ENCODE measurements at places on chromosomes 11 and 22. TPM values are rescaled to one million over a fixed set of nuclear protein-coding genes. Genes with fewer than 3 reads are reported as not detected.

FIBIN gene
- 15.5 TPM for polyA plus RNA-seq

LRRC10B gene
- polyA plus RNA-seq = 2.6 TPM

PHOX2A gene
- 3.3 TPM for polyA plus RNA-seq

JAML gene
- 21.6 TPM for polyA plus RNA-seq

TYMP gene
- 98.5 TPM for polyA plus RNA-seq

DNA sequence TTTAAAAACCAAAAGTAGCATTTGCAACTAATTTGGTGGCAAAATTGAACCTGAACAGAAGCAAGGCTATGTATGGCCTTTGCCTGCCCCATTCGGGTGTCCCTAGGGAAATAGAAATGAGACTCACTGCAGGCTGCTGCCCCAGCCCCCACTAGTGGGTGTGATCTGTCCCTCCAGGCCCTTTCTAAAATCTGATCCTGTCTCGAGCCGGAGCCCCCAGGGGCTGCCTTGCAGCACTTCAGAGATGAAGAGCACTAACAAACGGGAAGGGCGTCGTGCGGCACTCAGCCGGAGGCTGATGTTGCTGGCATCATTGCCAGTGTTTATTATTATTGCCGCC, 43.2 kb downstream of the CD82 start:
- no peak for DNase-seq

DNA sequence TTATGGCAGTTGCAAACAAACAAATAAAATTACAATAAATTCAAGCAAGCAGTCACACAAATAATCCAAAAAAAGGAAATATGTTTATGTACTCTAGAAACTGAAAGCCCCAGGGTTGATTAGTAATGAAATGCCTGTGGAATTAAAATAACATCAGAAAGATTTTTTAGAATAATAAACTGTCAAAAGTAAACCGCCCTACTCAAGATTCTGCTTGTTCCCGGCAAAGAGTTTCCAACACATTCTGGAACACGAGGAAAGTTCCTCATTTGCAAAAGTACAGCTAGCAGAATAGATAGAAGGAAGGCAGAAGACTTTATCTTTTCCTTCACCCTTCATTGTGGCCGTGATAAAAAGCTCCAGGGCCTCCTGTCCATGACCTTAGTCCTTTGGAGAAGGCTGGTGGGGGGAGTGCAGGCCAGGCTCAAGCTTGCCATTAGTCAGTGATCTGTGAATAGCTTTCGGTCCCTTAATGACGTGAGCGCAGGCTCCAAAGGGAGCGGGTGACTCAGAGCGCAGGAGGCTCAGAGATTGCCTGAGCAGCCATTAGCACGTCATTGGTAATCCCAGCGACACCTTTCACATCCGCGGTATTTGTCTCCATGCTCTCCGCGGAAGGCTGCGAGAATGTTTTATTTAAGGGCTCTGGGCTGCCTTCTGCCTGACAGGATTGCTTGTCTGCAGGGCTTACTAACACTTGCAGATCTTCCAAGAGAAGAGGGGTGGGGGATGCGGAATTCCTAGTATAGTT, 458.3 kb downstream of the METTL15 start:
- DNase-seq = peak; percentile 82

- DNase-seq = no peak
These were observed 192.5 kb downstream of the DBX1 start for GRCh38 chr11:19967787-19968186.

DNA sequence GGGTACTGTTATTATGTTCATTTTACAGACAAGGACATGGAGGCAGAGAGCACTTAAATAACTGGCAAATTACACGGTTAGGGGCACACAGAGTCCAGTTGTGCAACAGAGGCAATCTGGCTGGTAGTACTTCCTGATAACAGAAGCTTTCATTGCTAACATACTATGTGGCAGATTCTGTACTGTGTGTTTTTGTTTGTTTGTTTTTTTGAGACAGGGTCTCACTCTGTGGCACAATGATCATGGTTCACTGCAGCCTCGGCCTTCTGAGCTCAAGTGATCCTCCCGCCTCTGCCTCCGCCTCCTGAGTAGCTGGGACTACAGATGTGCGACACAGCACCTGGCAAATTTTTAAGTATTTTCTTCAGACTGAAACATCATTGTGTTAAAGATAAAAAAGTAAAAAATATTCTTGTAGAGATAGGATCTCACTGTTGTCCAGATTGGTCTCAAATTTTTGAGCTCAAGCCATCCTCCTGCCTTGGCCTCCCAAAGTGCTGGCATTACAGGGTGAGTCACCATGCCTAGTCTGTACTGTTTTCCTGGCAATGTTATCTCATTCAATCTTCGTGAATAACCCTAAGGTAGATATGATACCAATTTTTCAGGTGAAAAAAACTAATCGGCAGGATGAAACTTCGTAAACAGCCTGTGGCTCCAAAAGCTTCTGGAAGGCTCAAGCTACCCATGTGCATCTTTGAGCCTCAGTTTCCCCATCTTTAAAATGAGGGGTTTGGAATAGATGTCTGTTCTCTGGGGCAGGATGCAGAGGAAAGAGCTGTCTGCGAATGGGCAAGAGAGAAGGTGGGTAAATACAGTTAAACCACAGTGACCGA, 921 bp upstream of the NUCB2 start:
- DNase-seq = no peak

- DNase-seq = no peak
These were observed 491.3 kb downstream of the BUD13 start for GRCh38 chr11:116281173-116282160.

DNA sequence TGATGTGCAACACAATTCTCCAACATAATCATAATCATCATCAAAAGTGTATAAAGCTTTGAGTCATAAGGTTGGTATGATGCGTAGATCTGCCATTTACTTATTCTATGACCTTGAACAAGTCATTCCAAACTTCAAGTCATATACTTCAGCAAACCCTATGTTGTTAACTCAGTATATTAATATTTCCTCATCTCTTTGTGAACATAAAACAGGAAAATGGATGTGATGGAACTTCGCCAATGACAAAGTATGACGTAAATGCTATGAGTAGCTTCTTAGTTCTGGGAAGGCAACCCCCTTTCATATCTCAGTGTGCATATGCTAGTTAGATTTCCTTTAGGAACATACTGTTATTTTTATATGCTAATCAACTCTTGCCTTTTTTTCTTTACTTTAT, 102.7 kb upstream of the ANO3 start:
- peak; percentile 2 for DNase-seq

DNA sequence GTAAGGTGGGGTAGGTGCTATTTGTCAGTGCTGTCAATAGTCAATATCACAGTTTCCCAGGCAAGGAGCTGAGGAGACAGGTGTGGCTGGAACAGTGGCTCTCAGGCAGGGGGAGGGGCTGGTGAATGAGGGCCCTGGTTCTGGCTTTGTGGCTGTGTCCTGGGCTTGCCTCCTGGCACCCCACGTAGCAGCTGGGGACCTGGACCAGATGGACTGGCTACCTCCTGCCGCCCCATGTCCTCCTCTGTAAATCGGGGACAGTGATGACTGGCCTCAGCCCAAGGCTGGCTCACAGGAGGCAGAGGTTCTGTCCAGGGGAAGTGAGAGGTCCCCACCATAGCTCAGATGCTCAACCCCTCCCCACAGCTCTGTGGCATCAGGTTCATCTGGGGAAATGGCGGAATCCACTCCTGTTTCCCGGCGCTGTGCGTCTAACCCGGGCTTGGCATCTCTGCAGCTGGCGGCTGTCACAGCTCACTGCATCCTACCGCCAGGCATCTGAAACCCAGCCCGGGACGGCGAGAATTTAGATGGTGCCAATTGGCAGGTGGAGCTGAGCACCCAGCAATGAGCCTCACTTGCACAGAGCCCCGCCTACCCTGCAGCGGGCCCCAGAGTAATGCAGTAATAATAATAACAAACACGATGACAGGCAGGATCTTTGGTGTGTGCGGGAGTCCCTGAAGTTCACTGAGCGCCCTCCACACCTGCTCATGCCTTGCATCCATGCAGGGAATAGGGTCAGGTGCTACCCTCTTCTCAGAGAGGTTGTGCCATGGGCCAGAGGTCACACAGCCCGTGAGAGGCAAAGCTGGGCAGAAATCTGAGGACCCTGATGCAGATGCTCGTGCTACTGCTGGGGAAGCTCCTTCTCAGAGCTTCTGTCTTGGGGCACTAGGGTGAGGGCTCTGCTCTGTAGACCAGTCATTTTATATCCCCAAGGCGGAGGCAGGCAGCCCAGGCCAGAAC, 27.8 kb upstream of the SHISAL1 start:
- no peak for DNase-seq

DNA sequence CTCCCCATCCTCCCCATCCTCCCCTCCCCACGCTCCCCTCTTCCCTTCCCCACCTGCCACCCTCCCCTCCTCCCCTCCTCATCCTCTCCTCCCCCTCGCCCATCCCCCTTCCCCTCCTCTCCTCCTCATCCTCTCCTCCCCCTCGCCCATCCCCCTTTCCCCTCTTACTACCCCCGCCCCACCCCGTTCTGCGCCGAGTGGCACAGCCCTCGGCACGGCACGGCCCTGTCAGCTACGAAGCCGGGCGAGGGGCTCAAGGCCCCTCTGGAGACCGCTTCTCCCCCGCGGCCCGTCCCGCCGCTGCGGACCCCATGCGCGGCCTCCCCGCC, 449.9 kb downstream of the OPCML start:
- DNase-seq = peak; percentile 34

- DNase-seq = no peak
These were observed 84.4 kb downstream of the MRTFA start for GRCh38 chr22:40552070-40552469.

DNA sequence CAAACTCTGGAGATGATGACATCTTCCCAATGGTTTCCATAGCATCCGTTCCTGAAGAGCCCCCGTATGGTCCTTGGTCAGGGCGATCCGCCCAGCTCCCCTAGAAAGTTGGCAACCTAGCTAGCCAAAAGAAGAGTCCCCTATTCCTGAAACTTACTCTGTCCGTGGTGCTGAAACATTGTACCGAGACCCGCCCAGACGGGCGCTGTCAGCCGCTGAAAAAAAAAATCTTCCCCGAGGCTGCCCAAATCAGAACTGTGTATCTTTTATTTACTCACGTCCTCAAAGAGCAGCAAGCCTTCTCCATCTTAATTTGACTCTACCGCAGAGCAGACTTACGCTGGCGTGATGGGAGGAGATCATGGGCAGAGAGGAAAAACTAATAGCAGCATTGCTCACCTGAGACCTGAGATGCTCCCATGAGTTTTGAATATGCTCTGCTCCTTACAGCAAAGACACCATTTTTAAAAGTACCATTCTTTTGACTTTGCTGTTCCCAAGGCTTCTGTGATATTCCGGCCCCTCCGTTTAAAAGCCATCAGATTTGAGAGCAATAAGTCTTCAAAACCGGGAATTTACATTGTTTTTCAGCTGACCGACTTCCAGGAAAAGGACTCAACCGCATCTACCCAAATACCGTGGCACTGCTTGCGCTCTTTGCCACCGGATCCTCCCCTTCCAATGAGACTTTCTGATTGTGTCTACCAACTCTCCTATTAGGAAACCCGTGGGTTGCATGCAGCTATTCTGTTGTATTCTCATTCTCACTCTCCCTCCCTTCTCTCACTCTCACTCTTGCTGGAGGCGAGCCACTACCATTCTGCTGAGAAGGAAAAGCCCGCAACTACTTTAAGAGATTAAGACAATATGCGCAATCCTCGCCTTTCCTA, at the start of gene SLC17A6:
Gene SLC17A6, plus strand, starts transcription at position 786 of the 890 bp plus-strand sequence. CDS start 153 bp downstream, outside the sequence.
- peak; percentile 45 for DNase-seq

GRCh38 chr11:42098075-42098474, 638.6 kb upstream of the LRRC4C start:
- no peak for DNase-seq

DNA sequence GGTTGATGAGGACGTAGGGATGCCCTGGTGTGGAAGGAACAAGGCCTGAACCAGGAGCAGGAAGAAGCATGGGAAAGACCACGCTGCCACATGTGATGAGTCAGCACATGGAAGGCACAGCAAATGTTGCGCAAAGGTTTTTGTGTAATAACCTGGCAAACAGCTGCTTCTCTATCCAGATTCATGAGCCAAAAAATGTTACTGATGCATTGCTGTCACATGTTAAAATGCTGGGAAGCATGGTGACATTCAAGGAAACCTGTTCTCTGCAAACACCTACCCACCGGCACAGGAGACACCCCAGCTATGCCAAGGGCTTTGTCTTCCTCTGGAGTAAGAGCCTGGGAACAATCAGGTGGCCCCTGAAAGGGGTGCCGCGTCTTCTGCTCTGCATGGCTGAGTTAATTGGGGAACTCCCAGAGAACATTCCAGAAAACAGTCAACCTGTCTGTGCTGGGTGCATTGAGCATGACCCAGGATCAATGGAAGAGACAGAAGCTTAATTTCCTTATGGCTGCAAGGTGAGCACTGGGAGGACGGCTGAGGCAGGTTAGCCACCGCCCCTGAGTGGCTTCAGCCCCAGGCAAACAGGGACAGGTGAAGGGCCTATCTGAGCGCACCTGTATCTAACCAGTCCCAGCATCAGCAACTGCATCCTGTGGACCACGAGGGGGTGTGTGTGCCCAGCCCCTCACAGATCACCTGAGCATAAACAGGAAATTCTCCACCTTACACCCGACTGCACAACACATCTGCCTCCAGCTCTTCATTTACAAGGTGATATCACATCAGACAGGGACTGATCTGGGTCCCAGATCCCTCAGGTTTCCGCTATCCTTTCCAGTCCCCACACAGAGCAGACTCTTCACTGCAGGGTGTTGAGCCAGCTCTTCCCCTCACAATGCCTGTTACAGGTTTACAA, 108.4 kb downstream of the GGTLC2 start:
- no peak for DNase-seq

DNA sequence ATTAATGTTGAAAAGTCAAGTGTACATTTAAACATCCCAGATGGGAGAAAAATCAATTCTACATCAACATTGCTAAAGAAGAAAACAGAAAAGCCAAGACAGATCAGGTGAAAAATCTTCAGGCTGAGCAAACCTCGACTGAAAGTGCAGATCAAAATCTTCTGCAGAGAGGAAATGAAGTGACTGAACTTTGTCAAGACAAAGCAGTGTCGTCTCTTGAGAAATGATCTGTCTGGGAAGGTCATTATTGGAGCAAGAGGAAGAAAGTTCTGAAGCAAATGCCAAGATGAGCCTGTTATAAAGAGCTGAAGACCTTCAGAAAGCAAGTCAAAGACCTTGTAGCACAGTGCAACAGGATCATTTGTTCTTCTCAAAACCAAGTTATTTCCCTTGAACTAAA, 5.8 kb upstream of the PLEKHB1 start:
- no peak for DNase-seq

- no peak for DNase-seq
These were observed 7.7 kb downstream of the CARD10 start for GRCh38 chr22:37511395-37512104.

DNA sequence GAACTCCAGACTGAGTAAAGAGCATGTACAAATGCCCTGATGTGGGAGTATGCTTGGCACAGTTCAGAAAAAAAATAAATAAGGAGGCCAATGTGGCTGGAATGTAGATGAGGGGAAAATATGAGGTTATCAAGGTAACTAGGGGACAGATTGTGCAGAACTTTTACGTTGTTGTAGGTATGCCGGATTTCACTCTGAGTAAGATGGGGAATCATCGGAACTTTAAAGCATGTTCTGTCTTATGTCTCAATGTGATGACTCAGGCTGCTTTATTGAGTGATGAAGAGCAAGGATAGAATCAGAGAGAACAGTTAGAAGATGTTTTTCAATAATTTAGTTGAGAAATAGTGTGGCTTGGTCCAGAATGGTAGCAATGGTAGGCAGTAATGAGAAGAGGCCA, 130.4 kb downstream of the C11orf87 start:
- DNase-seq = no peak
